ENCODE measurements at places on chromosomes 3 and 15.

DNA sequence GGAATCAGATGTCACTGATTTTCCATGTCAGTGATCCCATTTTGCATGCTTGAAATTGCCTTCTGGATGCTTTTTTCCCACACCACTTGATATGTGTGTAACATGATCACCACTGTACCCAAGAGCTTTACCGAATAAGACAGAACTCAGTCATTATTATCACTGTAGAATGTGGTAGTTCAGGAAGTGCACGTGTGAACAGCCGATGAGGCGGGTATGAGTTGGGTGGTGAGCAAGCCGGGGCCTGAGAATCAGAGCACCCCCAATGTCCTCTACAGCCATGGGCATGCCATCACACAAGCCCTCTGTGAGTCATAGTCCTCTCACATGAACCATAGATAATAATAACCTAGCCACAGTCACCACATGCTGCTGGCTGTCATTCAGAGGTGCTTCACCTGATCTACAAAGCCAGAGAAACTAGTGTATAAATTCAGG, 470.8 kb downstream of the SOX2 start:
- DNase-seq, result no peak

- DNase-seq, result no peak
Observed at GRCh38 chr15:58285212-58285920, 146.4 kb upstream of the LIPC start.

GRCh38 chr3:177348974-177349373, 151.7 kb upstream of the TBL1XR1 start:
- DNase-seq, result no peak

- no peak for DNase-seq
Observed at GRCh38 chr3:31573036-31573779, 40.5 kb downstream of the STT3B start.

DNA sequence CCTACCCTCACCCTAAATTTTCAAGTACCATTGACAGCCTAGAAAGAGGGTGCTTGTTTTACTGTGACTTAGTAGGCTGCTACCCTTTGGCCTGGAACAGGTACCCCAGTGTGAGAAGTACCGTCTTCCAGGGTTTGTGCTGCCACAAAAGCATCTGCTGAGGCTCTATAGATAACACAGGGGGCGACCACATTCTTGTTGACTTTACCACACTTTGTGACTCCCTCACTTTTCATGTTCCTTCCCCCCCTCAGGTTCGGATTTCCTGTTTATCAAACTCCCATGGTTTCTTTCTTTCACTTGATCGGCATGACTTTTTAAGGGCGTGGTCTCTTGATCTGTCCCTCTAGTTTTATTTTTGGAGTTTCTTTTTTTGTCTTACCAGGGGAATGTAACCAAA, 23.5 kb downstream of the EXOG start:
- no peak for DNase-seq

DNA sequence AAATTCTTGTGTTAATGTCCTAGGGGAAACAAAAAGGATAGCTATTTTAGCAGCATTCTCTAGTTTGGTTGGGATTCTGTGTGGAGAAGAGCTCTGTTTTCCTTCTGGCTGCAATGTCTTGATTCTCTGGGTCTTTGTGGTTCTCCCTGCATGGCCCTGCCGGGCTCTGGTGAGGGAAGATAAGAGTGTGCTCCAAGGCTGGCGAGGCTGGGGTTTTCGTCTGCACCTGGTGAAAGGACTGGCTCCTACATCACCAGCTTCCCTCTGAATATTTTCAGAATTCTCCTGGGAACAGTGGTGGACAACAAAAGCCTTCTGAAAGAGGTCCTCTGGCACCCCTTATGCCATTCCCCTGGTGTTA, 38.1 kb upstream of the SFMBT1 start:
- no peak for DNase-seq

GRCh38 chr3:72998466-72998865, 1.9 kb downstream of the PPP4R2 start:
- DNase-seq, result no peak

GRCh38 chr3:105278688-105279087, 88.0 kb upstream of the ALCAM start:
- no peak for DNase-seq

DNA sequence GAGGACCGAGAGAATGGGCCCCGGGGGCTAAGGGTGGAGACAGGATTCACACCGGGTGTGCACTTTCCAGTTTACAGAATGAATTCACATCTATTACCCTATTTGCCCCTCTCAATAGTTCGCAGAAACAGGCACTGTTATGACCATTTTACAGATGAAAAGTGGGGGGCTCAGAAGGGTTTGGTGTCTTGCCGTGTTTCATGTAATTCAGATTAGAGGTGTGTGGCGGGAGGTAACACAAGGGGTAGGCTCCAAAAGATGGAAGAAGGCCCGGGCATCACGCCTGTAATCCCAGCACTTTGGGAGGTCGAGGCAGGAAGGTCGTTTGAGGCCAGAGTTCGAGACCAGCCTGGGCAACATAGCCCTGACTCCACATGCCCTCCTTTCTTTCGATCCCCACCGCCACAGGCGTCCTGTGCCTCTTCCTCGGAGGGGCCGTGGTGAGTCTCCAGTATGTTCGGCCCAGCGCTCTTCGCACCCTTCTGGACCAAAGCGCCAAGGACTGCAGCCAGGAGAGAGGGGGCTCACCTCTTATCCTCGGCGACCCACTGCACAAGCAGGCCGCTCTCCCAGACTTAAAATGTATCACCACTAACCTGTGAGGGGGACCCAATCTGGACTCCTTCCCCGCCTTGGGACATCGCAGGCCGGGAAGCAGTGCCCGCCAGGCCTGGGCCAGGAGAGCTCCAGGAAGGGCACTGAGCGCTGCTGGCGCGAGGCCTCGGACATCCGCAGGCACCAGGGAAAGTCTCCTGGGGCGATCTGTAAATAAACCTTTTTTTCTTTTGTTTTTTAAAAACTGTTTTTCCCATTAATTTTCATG, 3.4 kb downstream of the DUOXA2 start:
- no peak for DNase-seq

DNA sequence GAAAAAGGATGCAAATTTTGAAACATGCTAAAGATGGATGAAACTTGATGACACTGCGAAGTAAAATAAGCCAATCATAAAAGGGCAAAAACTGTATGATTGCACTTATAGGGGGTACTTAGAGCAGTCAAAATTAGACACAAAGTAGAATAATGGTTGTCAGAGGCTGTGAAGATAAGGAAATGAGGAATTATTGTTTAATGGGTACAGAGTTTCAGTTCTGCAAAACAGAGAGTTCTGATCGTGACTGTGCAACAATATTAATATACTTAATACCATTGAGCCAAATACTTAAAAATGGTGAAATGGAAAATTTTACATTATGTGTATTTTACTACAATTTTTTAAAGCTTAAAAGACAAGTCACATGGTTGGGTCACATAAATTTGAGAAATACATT, 35.1 kb downstream of the UBE3A start:
- no peak for DNase-seq

DNA sequence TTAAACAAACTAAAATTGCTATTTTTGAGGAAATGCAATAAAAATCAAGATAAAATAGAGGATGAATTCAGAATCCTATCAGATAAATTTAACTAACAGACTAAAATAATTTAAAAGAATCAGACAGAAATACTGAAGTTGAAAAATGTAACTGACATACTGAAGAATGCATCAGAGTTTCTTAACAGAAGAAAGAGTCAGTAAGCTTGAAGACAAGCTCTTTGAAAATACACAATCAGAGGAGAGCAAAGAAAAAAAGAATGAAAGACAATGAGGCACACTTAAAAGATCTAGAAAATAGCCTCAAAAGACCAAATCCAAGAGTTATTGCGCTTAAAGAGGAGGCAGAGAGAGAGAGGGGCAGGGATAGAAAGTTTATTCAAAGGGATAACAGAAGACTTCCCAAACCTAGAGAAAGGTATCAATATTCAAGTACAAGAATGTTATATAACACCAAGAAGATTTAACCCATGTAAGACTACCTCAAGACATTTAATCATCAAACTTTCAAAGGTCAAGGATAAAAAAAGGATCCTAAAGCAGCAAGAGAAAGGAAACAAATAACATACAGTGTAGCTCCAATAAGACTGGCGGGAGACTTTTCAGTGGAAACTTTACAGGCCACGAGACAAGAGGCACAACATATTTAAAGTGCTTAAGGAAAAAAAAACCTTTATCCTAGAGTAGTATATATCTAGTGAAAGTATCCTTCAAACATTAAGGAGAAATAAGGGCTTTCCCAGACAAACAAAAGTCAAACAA, 24.7 kb downstream of the PEAK1 start:
- DNase-seq, result no peak

- no peak for DNase-seq
Observed at GRCh38 chr15:100183921-100184495, 157.8 kb downstream of the ADAMTS17 start.

- DNase-seq, result no peak
Observed at GRCh38 chr3:182895513-182896112, 84.7 kb downstream of the DCUN1D1 start.

DNA sequence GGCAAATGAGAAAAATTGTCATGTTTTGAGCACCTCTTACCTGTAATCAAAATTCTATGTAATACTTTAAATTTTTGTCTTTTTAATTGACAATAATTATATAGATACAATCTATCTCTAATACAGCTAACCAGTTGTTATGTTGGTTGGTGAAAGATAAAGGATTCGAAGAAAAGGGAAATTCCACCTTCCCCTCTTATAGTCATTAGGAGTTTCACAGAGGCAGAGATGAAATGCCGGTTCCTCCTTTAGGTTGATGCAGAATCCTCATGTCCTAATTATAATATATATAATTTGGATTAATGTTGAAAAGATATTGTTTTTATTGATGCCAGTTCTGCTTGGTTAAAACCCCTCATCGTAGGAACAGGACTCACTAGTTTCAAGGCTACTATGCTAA, 67.1 kb downstream of the LRCH3 start:
- DNase-seq, result no peak

DNA sequence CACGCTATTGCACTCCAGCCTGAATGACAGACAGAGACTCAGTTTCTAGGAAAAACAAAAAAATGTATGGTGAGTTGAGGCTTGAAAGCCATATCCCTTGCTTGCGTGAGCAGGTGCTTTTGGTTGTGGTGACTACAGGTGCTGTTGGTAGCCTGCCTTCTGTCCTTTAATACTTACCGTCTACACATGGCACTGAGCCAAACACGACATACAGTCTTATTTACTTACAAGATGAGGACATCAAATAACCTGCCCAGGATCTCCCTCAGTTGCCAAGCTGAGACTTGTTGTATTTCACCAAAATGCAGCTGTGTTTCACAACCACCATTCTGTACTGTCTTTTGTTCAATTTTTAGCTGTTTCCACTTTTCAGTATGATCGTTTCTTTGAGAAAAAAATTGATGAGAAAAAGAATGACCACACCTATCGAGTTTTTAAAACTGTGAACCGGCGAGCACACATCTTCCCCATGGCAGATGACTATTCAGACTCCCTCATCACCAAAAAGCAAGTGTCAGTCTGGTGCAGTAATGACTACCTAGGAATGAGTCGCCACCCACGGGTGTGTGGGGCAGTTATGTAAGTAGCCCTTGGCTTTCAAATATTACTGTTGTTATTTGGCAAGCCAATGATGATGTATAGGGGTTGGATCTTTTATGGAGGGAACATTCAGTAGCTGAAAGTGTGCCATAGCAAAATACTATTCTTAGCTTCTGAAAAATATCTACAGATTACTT, 6.5 kb downstream of the ALAS1 start:
- no peak for DNase-seq

DNA sequence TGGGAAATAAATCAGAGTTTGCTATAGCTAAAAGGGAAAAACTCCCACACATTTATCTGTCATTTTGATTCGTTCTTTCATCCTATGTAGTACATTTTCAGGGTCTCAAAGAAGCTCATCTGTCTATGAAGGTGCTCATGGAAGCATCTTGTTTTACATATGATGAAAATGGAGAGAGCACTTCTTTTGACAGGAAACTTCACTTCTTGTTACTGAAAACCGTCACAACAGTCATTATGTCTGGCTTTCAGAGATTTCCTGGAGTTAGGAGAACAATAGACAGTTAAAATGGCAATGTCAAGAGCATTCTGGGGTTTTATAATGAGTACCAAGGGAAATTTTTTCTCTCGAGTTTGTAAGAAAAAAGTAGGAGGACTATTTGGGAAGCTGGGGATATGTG, 83.3 kb downstream of the TMEM108 start:
- no peak for DNase-seq

- no peak for DNase-seq
Observed at GRCh38 chr15:88701561-88702095, 62.8 kb downstream of the ISG20 start.

- no peak for DNase-seq
Observed at GRCh38 chr3:100185847-100186246, 71.5 kb upstream of the FILIP1L start.

GRCh38 chr15:78411061-78411460, 27.0 kb upstream of the IREB2 start:
- no peak for DNase-seq

- DNase-seq, result no peak
Observed at GRCh38 chr3:73536336-73536895, 88.3 kb downstream of the PDZRN3 start.

GRCh38 chr3:28322464-28322863, 26.1 kb upstream of the ZCWPW2 start:
- DNase-seq, result no peak

- no peak for DNase-seq
Observed at GRCh38 chr15:94602754-94603470, 371.6 kb downstream of the MCTP2 start.

- no peak for DNase-seq
Observed at GRCh38 chr3:151644020-151644620, 89.6 kb upstream of the AADACL2 start.

GRCh38 chr3:56131974-56132590, 336.2 kb downstream of the ERC2 start:
- no peak for DNase-seq

DNA sequence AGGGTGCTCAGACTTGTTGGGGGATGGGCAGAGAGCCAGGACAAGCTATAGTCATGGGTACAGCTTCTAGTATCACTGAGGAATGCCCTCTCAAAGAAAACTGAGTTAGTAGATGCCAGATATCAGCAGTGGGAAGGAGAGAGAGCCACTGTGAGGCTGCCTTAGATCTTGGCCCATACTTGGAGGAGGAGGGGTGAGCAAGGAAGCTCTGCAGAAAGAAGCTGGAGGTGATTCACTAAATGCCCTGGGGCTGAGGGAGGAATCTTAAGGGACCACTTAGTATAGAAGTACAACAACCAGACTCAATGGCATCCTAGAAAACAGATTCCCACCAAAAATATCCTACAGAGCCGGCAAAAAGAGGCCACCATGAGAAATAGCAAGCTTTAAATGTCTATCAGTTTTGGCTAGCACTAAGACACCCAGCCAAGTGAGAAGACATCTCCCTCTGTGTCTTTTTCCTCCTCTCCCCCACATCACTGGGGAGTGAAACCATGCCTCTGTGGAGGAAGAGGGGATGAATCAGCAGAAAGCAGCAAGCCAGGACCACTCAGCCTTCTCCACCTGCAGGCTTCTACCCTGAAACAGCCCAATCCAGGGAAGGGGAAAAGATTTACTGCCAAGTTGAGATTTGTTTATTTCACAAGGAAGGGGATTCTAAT, 282.5 kb upstream of the STT3B start:
- no peak for DNase-seq

- DNase-seq, result no peak
Observed at GRCh38 chr3:62669161-62669560, 206.1 kb downstream of the CADPS start.

Data from NCI-H1048 (cell line).